Urothelium cell line (cell line): ENCODE measurements at places on chromosomes 13 and 19.

DNA sequence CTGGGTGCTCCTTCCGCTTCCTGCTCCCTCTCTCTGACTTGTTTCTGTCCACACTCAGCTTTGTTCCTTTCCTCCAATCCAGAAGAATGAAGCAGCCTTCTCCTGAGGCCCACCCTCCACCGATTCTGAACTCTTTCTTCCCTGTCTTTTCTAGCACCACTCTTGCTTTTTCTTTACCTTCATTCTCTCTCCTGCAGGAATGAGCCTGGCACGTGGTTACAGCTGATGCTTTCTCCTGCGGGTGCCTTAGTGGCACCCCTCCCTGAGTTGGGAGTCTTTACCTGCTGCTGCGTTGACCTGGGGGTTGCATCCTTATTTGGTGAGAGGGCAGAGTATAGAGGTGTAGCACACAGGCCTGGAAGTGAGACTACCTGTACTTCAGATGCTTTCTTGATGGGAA, 6.2 kb downstream of the UBAC2 start:
- DNase-seq = no peak

DNA sequence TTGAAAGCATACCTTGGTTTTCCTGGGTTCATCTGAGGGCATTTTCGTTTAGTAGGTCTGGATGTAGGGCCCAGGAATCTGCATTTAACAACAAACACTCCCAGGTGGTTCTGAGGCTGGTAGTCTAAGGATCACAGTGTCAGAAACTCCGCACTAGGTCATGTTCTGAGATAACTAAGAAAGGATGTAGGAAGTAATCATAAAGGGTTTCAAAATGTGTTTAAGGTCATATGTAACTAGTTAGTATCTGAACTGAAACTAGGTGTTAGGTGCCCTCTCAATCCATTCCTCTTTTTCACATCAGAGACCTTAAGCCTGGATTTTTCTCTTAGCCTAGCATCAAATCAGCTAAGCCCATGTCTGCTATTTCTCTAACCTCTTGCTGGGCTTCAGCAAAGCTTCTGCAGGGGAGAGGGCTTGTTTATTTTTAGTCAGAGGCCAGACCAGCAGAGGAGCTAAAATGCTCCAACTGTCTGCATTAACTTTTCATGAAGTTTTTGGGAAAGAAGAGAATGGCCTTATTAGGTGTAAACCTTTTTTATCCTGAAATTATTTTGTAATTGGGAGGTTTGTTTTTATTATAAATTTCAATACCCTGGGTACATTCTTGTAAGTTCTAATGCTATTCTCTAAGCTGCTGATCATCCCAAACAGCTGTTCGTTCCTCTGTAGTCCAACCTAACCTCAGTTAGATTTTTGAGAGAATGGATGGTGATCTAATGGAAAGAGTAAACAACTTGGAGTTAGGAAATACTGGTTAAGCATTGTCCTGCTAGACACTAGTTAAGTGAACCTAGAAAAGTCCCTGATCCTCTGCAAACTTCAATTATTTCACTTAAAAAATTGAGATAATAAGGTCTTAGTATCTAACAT, 262.8 kb upstream of the RFC3 start:
- DNase-seq = no peak

- DNase-seq = no peak
Observed at GRCh38 chr19:50949861-50950260, 3.0 kb downstream of the KLK5 start.

GRCh38 chr13:76925115-76925514, 23.2 kb upstream of the ACOD1 start:
- DNase-seq = no peak

GRCh38 chr13:49060678-49061387, 85.1 kb downstream of the FNDC3A start:
- no peak for DNase-seq

DNA sequence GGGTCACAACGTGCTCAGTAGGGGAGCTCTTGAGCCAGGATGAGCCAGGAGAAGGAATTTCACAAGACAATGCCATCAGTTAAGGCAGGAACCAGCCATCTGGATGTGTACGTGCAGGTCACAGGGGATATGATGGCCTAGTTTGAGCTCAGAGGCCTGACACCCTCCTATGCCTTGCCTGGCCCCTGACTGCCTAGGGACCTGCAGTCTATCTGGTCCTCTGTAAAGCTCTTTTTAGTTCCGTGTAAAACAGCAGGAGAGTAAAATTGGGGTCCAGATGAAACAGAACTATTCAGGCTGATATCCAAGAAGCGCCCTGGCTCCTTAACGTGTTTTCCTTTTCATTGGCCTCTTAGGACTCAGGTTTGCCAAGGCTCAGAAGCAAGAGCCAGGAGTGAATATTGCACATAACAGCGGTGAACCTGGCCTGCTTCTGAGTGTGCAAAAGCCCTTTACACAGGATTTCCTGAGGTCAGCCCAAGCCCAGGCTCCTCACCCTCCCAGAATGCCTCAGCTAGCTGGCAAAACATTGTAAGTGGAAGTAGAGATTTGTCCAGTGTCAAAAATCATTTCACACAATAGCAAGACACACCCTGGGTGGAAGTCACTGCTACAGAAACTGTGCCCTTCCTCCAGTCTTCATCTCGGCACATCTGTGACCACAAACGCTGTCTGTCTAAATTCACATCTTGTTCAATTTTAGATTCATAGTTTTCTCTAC, 777.2 kb downstream of the UQCRFS1 start:
- DNase-seq = no peak

GRCh38 chr13:30872276-30872594, 33.8 kb upstream of the MEDAG start:
- DNase-seq = no peak
